Stimulated activated CD4-positive, alpha-beta T cell treated with anti-CD3 and anti-CD28 coated beads, Interleukin-1b, Interleukin-23, amount 100 ng/mL, for 48 hours (primary cell): ENCODE measurements at places on chromosomes 12 and 14.

GRCh38 chr12:104276273-104277131 lies 27.0 kb upstream of the EID3 start:
- no peak for DNase-seq

DNA sequence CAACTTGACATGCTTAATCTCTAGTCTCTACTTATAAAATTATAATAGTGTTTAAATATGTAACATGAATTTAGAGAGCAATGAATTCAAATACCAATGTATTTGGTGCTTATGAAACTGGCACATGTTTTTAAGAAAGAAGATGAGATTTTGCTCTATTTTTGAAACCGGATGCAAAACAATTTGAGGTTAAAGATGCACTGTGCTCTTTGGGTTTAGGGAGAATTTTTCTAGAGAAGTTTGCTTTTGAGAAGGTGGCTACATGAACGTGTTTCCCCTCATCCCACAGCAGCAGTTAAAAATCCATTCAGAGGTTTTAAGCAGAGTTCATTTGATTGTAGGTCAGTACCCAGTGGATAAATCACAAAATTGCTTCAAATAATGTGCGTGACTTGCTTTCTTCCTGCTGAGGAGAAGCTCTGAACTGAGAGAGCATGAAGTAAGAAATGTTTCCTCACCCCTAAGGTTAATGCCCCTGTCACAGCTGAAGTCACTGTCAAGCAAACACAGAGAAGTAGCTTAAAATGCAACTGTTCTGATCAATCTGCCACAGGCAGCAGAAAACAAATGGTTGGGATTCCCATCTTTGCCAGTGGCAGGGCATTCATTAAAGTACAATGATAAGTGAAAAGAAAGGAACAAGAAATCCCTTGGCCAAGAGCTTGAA lies 241.9 kb upstream of the SYT1 start:
- no peak for DNase-seq

- DNase-seq = no peak
Measured at GRCh38 chr14:87628129-87628528, 364.9 kb downstream of the GALC start.

GRCh38 chr12:27998658-27999057 lies 26.1 kb upstream of the PTHLH start:
- no peak for DNase-seq

- DNase-seq = no peak
Measured at GRCh38 chr12:98763656-98764055, 118.6 kb downstream of the APAF1 start.

- DNase-seq = no peak
Measured at GRCh38 chr12:9735601-9736000, 2.7 kb upstream of the CLECL1 start.

GRCh38 chr12:132003846-132004245 lies 54.1 kb downstream of the EP400 start:
- DNase-seq = no peak

GRCh38 chr12:111636209-111636945 lies 37.3 kb upstream of the ATXN2 start:
- DNase-seq = no peak

GRCh38 chr12:2877047-2877952 lies at the start of the genes FOXM1 and RHNO1:
TSS of gene FOXM1 (minus strand) at chr12:2877174. CDS start at chr12:2874478, 2,696 bp downstream.
TSS of gene RHNO1 (plus strand) at chr12:2877223. CDS start at chr12:2885367, 8,144 bp downstream.
- peak; percentile 85 for DNase-seq

- DNase-seq = no peak
Measured at GRCh38 chr12:126358806-126359205, 1293.6 kb downstream of the AACS start.

DNA sequence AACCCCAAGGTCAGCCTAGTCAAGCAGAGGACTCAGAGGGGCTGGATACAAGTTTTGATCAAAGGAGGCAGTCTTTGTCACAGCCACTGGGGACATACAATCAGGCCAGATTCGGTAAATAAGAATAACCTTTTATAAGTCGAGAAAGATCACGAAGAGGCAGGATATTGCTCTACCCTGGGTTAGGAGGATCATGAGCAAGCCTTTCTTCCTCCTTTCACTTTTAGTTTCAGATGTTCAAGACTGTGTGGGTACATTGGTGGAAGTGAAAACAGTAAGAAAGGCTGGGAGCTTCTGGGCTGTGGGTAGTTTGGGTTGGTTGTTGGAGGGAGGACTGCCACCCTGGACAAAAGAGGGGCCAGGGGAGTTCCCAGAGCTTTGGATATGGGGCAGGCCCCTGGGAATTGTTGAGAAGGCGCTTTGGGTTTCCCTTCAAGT lies 127.7 kb downstream of the SNAPC1 start:
- peak; percentile 41 for DNase-seq
